ENCODE measurements at places on chromosomes 5 and 9.

- no peak for DNase-seq
Observed at GRCh38 chr9:84759300-84759750, 89.8 kb downstream of the NTRK2 start.

- no peak for DNase-seq
Observed at GRCh38 chr9:121309171-121309570, 41.2 kb downstream of the GSN start.

- DNase-seq: no peak
Observed at GRCh38 chr5:91177639-91178038, 205.5 kb downstream of the ARRDC3 start.

- no peak for DNase-seq
Observed at GRCh38 chr9:112571624-112572355, 85.2 kb downstream of the KIAA1958 start.

DNA sequence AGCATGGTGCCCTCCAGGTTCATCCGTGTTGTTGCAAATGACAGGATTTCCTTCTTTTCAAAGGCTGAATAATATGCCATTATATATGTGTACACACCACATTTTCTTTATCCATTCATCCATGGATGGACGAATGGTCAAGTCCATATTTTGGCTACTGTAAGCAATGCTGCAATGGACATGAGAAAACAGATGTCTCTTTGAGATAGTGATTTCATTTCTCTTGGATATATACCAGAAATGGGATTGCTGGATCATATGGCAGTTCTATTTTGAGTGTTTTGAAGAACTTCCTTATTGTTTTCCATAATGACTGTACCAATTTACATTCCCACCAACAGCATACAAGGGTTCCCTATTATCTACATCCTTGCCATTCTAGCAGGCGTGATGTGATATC lies 67.9 kb downstream of the TEK start:
- no peak for DNase-seq

DNA sequence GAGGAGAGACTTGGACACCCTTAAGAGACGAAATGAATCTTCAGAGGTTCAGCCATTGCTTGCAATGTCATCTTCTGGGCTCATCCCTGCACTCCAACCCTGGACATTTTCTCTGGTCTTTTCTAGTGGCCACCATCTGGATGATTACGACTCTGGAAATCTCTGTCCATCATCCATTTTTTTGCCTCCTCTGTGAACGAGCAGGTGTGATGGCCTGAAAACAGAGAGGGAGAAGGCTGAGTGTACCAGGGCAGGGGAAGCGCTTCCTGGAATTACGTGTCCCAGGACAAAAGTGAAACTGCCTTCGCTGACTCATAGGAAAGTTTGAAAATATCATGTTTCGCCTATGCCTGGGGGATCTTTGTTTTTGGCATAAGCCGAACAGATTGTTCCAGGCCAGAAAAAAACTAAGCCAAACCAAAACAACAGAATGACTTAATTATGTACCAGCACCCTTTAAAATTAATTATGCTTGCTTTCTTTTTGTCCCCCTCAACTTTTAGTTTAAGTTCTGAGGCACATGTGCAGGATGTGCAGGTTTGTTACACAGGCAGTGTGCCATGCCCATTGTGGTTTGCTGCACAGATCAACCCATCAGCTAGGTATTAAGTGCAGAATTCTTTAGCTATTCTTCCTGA lies 31.9 kb downstream of the ANKRD33B start:
- DNase-seq: peak; percentile 87

DNA sequence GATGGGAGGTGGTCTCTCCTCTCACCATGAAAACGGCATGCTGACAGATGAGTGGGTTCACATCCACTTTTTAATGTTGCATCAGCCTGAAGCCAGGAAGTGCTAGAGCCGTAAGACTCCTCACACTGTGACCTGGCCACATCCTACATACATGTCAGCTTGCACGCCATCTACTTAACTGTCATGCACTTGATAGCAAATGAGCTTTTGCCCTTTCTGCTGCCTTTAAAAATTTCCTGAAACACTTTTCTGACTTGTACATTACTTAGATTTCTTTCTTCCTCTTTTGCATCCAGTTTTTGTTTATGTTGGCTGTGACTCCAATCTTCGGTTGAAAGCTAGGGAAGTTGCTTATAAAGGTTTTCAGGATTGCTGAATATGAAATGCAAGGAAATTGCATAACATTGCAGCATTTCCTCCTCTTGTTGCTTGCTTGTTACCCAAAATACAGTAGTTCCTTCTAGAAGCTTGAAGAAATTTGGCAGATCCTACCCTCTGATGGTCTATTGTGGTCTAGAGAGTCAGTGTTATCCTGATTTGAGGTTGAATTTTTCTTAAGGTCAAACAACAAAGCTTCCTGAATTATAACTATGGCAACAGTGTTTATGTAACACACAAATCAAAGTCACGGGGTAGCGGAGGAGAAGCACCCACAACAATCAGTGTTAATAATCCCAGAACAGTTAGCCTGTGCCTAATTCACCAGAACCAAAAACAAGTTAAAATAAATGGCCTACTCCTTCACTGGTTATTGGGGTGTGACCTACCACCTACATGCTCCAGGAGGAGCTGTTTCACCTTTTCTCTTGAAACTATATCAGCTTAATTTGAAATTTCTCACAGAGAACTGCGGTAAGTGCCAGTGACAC lies 232.5 kb downstream of the ARHGAP26 start:
- peak; percentile 85 for DNase-seq

DNA sequence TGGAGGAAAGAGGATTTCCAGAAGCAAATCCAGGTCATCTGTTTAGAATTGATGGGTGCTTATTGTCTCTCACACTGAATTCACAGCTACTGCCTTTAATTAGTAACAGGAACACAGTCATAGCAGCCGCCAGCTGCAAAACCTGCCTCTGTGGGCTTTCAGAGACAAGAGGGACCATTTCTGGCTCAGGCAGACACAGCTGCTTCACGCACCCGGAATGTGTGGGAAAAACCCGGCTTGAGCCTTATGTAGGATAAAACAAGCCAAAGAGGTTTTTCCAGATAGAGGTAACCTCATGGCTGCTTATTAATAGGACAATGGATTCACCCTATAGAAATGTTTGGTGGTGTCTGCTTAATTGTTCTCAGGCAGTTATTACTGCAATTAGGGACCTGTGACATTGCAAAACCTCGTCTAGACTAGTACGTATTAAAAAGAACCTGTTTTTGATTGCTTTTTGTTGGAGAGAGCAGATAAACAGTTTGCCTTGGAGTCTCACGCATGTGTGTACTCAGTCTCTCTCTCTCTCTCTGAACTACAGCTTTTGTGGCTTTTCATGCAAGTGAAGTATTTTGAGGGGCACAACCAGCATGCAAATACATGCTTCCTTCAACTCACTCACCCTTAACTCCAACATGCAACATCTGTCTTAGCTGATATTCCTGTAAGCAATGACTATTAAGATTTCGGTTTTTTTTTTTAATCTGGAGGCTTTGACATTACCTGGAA lies 302.7 kb downstream of the PLK2 start:
- DNase-seq: peak; percentile 55

DNA sequence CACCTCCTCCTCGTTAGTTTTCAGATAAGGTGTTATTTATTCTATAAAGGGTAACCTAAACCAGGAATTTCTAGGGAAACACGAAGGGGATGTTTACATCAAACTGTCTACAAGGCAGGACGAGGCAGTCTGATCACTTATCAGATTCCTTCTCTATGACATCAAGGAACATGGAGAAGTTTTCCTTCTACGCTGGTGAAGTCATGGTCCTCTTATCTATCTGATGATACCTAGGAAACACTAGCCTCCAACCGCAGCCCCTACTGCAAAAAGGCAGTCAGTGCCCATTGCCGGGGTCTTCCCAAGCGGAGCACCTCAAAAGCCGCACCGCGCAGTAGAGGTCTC lies 1.5 kb downstream of the MPDZ start:
- DNase-seq: peak; percentile 21

GRCh38 chr9:127927201-127927987 lies 3.2 kb downstream of the PIP5KL1 start:
- no peak for DNase-seq

GRCh38 chr5:92748072-92748676 lies 832.8 kb downstream of the NR2F1-AS1 start:
- peak; percentile 44 for DNase-seq

DNA sequence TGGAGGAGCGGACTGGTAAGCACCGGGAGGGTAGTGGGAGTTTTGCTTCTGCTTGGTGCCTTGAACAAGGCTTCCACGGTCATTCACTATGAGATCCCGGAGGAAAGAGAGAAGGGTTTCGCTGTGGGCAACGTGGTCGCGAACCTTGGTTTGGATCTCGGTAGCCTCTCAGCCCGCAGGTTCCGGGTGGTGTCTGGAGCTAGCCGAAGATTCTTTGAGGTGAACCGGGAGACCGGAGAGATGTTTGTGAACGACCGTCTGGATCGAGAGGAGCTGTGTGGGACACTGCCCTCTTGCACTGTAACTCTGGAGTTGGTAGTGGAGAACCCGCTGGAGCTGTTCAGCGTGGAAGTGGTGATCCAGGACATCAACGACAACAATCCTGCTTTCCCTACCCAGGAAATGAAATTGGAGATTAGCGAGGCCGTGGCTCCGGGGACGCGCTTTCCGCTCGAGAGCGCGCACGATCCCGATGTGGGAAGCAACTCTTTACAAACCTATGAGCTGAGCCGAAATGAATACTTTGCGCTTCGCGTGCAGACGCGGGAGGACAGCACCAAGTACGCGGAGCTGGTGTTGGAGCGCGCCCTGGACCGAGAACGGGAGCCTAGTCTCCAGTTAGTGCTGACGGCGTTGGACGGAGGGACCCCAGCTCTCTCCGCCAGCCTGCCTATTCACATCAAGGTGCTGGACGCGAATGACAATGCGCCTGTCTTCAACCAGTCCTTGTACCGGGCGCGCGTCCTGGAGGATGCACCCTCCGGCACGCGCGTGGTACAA lies 556 bp downstream of the PCDHGC3 start:
- peak; percentile 82 for DNase-seq

- no peak for DNase-seq
Observed at GRCh38 chr9:124006448-124007361, 4.9 kb upstream of the LHX2 start.

DNA sequence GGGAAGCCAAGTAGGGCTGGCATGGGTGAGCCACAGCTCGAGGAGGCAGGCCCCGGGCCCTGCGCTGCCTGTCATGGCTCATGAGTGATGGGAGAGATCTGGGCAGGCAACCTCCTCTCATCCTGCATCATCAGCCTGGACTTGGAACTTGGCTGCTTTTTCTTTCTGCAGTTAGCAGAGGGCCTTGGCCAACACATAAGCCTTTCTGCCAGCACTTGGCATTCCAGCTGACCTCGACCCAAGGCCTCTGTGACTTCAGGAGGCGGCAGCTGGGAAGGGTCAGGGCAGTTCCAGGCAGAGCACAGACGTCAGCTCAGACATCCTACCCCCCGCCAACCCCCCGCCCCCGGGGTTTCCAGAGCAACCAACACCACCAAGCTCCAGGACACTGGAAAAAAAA lies 7.6 kb downstream of the S1PR3 start:
- no peak for DNase-seq

- DNase-seq: peak; percentile 86
Observed at GRCh38 chr9:101495810-101496209, 37.8 kb upstream of the RNF20 start.

DNA sequence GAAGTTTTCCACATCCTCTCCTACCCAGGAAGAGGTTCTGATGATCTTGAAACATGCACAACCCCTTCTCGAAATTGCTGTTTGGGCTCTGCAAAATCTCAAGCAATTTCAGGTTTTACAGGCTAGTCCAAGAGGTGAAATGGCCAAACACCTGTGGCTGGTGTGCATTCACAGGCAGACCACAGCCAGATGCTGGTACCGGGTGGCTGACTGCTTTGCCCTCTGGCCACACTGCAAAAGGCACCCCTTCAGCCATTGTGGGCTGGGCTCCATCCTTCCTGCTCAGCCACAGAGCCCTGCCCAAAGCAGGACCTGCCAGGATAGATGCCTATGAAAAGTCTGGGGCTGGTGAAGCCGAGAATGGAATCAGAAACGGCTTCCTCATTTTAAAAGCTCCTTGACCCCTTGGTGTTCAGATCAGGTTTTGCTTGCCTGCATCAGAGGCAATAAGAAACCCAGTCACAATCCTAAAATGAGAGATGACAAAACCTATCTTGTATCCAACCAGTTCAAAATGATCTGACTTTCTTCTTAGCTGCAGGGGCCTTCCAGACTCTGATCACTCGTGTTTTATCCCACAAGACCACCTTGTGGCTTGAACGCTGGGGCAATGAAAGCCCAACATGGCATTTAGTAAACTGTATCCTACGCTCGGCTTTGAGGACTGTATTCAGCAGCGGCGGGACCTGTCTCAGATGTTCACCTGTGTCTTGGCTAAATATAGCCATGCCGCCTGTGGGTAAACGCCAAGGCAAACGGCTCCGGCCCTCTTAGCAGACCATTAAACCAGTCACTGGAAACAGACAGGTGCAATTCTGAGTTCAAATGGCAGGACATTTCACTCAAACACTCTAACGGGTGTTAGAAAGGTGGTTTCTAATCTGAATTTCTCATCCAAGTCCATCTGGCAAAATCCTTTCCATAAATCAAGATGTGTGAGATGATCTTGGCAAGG lies 49.6 kb downstream of the EPB41L4B start:
- no peak for DNase-seq

DNA sequence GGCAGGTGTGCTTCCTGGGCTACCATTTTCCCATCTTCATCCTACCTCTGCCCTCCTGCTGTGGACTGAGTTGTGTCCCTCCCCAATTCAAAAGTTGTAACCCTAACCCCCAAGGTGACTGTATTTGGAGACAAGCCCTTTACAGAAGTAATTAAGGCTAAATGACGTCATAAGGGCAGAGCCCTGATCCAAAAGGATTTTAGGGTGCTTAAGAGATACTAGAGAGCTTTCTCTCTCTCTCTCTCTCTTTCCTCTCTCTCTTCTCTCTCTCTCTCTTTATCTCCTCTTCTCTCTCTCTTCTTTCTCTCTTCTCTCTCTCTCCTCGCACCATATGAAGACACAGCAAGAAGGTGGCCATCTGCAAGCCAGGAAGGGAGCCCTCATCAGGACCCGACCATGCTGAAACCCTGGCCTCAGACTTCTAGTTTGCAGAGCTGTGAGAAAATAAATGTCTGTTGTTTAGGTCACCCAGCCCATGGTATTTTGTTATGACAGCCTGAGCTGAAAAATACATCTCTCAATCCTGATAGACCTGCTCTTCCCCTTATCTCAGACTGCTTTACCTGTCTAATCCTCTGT lies 36.0 kb upstream of the TEX48 start:
- DNase-seq: no peak

DNA sequence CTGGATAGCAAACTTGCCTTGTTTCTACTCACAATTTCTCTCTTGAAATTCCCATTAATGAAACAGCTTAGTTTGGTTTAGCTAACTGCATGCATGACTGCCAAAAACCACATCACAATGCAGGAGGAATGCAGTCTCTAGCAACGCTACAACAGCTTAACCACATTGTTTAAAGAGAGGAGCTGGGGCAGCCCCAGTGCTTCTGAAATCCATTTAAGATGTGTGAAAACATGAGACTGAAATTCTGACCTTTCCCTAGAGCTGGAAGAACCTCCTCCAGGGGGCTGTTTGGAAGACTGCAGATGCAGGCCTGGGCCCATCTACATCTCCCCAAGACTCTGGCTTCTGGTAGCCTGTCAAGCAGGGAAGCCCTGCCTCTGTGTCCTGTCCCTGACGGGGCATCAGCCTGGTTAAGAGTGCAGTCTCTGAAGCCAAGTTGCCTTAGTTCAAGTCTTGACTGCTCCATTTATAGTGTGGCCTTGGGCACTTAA lies 157.1 kb downstream of the ZNF462 start:
- DNase-seq: peak; percentile 92

- peak; percentile 33 for DNase-seq
Observed at GRCh38 chr9:74496819-74497747, at the start of gene RORB. Gene RORB, plus strand, starts transcription at chr9:74497335. Its CDS starts 642 bp downstream, at chr9:74497977.

- DNase-seq: no peak
Observed at GRCh38 chr5:56501781-56502557, 268.8 kb upstream of the ANKRD55 start.
